ENCODE measurements at places on chromosomes 1 and 21. TPM values are rescaled to one million over a fixed set of nuclear protein-coding genes. Genes with fewer than 3 reads are reported as not detected.

The S100A8 gene
- total RNA-seq: not detected

The LCE1B gene
- total RNA-seq: not detected

The F3 gene
- total RNA-seq: 9.6 TPM

The ZMYM4 gene
- total RNA-seq: 10.8 TPM

The SH3BGR gene
- 0.49 TPM for total RNA-seq

The RIPPLY3 gene
- total RNA-seq: 0.39 TPM

The KRTAP13-1 gene
- total RNA-seq: not detected

The CD1E gene
- total RNA-seq: not detected

The LINGO4 gene
- not detected for total RNA-seq

The CFHR1 gene
- total RNA-seq: not detected

The LRRIQ3 gene
- total RNA-seq: 0.87 TPM

The KMO gene
- total RNA-seq: 0.68 TPM

The MAN1C1 gene
- 0.96 TPM for total RNA-seq

The EXOSC10 gene
- total RNA-seq: 38.9 TPM

The KCNE1 gene
- not detected for total RNA-seq

The AMY2A gene
- not detected for total RNA-seq

The OPRD1 gene
- 0.07 TPM for total RNA-seq

The IL22RA1 gene
- 9.7 TPM for total RNA-seq

The CD101 gene
- 0.22 TPM for total RNA-seq

The PPT1 gene
- 74.0 TPM for total RNA-seq

The RSPH1 gene
- 0.66 TPM for total RNA-seq

The S100A10 gene
- 2,422 TPM for total RNA-seq

The EVA1C gene
- total RNA-seq: 55.6 TPM

The RPL22 gene
- 426 TPM for total RNA-seq

The INSRR gene
- not detected for total RNA-seq

The NCF2 gene
- total RNA-seq: 1.5 TPM

The ZSCAN20 gene
- total RNA-seq: 1.6 TPM

The ETV3L gene
- total RNA-seq: not detected

The OR2G6 gene
- total RNA-seq: not detected

The RNU1-3 gene
- 4.3 TPM for total RNA-seq
